T-helper 1 cell (primary cell): ENCODE measurements at places on chromosomes 16 and 17.

GRCh38 chr17:56150649-56151048 is 2.6 kb upstream of the ANKFN1 start:
- DNase-seq: no peak

DNA sequence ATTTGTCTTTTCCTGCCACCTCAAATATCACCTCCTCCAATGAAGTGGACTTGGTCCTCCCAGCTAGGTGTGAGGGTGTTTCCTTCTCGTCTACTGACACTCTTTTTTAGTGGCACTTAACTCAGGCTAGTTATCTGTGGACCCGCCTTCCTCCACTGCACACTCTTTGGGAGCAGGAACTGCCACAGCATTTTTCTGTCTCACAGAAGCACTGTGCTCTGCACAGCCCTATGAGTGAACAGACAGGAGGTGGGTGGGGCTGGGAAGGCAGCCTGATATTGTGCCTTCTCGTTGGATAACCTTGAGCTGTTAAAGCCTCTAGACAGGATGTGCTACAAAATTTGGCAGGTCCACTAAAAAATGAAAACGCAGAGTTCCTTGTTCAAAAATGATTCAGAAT is 31.9 kb upstream of the HOXB13 start:
- no peak for DNase-seq

- DNase-seq: no peak
Measured at GRCh38 chr17:60933739-60934138, 256.1 kb downstream of the BCAS3 start.

- no peak for DNase-seq
Measured at GRCh38 chr17:521183-521525, 168.5 kb upstream of the RPH3AL start.

- DNase-seq: no peak
Measured at GRCh38 chr16:56102183-56102686, 89.1 kb upstream of the GNAO1 start.

GRCh38 chr17:51046514-51047384 is 73.9 kb downstream of the SPAG9 start:
- DNase-seq: no peak

DNA sequence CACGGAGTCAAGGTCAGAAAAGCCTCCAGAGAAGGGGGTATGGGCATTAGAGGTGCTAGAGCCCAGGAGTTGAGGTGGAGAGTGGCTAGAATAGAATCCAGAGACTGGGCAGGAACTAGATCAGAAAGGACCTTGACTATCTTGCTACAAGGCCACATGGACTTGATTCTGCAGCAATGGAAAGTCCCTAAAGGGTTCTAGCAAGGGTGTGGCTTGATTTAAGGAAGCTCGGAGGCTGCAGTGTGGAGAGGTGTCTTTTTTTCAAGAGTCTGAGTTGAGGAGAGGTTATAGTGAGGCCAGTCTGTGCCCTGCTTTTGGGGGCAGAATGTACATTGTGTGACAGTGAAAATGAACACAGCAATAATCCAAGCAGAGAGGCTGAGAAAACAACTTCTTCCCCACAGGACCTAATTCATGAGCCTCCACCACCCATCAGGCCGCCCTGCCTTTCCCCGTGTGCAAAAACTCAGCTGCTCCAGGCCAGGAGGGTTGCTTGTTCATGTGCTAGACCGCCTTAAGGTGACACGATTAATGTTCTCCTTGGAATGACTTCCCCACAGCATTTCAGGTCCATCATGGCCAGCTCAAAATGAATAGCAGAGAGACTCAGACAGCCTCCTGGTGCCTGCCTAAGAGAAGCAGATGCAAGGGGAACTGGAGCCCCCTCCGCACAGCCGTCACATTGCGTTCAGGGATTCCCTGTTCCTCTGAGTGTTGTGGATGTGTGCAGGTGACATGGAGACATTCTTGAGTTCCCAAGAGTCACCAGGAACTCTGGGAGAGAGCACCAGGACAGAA is 8.7 kb upstream of the BEAN1 start:
- DNase-seq: no peak

DNA sequence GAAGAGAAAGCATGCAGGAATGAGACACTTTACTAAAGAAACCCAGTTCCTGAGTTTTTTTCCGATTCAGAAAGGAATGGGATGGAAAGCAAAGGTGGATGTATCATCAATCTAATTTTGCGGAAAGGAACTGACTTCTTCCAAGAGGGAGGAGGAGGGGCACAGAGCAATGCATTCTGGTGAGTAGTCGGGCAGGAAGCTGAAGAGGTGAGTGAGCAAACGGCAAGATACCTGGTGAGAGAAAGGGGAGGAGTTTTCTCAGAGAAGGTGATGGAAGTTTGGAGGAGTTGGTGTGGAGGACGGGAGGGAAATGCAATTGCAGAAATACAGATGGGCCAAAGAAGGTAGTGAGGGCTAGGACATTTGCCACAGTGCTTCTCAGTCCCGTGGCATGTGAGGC is 713.2 kb downstream of the KCNJ2 start:
- DNase-seq: no peak

DNA sequence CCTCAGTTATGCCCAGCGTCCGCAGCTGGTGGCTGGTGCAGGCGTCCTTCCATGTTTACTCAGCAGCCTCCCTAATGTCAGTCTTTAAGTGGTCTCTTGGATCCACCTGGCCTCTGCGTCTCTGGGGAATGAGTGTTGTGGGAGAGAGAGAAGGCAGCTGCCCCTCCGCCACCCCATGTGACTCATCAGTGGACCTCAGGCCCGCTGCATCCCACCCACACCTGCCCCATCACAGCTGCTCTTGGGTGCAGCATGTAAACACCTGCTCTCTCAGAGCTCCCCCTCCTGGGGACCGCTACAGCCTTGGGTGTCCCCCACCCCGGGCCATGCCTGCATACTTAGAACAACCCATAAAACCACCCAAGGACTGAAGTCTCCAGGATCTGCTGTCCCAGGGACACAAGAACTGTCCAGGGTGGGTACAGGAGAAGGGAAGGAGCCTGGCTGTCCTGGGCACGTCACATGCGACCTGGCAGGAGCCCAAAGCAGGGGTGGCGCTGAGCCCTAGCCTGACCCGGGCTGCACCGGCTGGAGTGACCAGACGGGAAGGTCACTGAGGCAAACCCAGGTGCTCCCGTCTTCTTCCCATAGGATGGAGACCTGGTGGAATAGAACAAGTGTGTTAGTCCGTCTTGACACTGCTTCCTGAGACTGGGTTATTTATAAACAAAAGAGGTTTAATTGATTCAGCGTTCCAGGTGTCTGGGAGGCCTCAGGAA is 4.2 kb downstream of the C16orf90 start:
- DNase-seq: no peak

DNA sequence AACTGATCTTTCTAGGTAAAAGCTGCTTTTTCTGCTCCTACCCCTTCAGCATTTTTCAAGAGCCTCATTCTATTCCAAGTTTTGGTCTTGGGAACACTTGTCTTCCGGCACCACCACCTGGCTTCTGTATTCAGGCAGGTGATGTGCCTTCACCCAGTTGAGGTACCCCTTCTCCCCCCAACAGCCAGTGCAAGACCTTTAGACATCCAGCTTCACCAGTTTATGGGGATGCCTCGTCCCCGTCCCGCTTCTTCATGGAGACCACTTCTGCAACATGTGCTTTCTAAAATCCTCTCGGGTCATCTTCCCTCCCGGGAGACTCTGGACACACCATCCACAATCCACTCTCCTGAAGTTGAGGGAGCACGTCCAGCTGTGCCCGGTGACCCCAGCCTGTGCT is 69.9 kb downstream of the SRCIN1 start:
- no peak for DNase-seq

DNA sequence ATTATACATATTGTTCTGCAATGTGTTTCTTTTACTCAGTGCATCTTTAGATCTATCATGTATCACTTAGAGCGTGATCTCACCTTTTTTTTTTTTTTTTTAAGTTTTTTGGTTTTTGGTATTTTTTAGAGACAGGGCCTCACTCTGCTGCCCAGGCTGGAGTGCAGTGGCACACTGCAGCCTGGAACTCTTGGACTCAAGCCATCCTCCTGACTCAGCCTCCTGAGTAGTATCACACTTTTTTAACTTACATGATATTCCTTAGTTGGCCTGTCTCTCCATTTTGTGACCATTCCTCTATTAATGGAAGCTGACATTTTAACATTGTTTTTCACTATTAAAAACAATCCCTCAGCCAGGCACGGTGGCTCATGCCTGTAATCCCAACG is 4.7 kb upstream of the MPO start:
- DNase-seq: no peak

- DNase-seq: peak; percentile 79
Measured at GRCh38 chr16:17070882-17071592, 399.7 kb downstream of the XYLT1 start.

DNA sequence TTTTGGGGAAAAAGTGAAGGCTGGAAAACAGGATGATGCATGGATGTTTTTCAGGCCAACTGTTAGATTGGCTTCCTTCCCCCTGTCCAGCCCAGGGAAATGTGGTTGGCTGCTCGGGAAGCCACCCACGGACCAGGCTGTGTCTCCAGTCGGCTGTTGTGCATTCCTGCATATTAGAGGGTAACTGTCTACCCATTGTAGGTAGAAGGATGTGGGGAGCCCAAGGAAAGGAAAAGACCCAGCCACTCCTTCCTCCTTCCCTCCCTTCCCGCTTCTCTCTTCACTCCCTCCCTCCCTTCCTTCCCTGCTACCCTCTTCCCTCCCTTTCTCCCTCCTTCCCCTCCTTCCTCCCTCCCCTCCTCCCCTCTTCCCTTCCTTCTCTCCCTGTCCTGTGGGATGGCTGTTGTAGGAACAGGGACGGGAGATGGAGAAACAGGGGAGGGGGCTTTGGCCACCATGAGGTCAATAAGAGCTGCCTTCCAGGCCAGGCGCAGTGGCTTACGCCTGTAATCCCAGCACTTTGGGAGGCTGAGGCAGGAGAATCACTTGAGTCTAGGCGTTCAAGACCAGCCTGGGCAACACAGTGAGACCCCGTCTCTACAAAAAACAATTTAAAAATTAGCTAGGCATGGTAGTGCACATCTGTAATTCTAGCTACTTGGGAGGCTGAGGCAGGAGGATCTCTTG is 16.9 kb downstream of the SYT17 start:
- DNase-seq: no peak

GRCh38 chr17:30576326-30576861 is 99.2 kb downstream of the GOSR1 start:
- DNase-seq: no peak

DNA sequence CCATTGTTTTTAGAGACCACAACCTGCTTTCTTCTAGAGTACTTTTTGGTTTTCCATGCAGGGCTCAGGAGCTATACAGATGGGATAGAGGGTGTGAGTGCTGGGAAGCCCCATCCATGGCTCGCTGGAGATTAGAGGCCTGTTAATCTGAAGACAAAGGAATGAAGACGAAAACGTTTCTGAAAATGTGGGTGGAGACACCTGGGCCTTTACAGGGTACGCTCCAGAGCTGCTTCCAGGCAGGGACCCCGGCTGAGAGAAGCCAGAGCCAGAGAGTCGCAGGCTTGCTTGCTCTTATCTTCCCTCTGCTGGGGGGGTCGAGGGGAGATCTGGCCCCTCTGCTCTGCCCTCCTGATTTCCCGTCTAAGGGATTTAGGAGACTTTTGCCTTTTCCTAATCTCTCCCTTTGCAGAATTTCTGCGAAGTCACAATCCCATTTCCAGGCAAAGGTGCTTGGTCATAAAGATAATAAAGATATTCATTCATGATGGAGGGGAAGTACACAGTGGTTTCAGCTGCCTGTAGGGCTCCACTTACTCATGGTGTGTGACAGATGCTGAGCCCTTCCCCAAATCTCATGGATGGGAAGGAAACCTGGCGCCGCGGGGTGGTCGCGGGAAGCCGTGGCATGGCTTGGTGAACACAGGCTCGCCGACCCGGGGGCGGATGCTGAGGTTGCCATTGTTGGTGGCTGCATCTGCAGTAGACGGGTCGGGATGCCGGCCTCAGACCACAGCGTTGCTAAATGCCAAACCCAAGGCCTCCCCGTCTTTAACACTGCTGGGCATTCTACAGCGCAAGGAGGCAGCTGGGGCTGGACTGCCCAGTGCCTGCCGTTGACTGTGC is 4.8 kb upstream of the SOCS3 start:
- DNase-seq: no peak

GRCh38 chr17:51908841-51909537 is 249.5 kb downstream of the CA10 start:
- no peak for DNase-seq

DNA sequence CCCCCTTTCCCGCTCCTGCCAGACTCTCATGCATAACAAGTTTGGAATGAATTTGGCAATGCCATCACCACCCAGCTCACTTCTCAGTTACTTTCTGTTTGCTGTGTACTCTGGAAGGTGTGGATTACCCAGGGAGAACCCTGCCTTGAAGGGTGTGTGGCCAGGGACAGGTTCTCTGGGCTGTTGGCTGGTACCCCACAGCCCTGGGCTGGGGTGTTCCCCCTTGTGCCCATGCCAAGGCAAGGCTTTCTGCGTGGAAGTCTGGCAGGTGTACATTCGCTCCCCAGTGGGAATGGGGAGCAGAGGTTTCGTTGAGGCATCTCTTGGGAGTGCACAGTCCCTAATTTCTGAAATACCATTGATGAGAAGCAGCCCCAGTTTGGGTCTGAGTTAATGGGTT is 187.7 kb downstream of the CCDC182 start:
- no peak for DNase-seq

DNA sequence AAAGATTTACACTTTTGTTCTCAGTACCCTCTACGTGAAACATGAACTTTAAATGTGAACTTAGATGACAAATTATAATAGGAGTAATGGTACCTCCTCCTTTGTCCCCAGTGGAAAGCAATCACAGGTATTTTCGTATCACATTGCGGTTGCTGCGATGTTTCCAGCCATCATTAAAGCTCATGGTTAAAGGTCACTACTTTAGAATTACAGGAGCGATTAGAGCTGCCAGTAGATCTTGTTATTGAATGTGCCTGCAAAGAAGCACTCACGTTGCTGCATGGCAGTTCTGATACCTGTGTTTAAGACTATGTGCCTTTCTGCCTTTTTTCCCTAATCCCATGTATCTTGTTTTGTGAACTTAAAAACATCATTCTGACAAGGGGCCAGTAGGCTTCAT is 301.0 kb downstream of the CPPED1 start:
- DNase-seq: no peak
